ENCODE measurements at places on chromosomes 2 and 18.
A peak's percentile ranks its signal among the peaks of the same experiment; 100 is the strongest.

GRCh38 chr2:8229546-8229986 lies 452.3 kb upstream of the ID2 start:
- DNase-seq: peak; percentile 71

DNA sequence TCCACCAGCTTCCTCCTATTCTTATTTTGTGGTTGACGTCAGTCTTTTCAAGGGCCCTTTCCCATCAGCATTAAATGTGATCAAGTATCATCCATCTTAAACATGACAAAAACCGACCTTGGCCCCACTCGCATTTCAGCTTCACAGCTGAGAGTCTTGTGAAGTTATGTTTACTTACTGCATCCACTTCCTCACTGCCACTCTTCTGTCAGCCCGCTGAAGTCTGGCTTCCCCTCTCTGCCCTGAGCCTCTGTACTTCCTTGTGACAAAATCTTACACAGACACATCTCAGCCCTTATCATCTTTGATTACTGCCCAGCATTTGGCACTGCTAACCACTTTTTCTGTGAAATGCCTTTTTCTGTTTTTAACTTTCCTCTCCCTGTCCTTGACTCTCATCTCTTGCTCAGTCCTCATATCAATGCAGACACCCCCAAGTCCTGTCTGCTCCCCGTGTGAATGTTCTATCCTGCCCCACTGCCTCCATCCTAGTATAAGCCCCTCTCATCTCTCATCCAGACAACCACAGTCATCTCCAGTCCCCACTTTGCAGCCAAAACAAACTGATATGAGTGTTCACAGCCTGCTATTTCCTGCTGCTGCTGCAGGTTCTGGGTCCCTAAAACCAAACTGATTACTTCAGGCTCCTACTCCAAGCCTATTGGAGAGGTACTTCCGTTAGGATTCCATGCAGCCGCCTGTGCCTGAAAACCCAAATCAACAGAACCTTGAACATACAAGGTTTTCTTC lies 31.4 kb downstream of the FOSL2 start:
- no peak for DNase-seq

- DNase-seq: no peak
Measured at GRCh38 chr18:47507651-47508050, 256.2 kb upstream of the SKOR2 start.

DNA sequence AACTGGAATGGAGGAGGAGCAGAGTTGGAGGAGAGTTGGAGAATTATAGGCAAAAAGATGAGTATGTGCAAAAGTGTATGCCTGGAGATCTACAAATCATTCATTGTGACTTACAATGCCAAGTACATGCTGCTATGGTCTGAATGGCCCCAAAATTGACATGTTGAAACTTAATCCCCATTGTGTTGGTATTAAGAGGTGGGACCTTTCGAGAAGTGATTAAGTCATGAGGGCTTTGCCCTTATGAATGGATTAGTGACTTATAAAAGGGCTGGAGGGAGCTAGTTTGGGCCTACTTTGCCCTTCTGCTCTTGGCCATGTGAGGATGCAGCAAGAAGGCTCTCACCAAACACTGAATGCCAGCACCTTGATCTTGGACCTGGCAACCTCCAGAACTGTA lies 6.3 kb upstream of the RBMS1 start:
- no peak for DNase-seq

DNA sequence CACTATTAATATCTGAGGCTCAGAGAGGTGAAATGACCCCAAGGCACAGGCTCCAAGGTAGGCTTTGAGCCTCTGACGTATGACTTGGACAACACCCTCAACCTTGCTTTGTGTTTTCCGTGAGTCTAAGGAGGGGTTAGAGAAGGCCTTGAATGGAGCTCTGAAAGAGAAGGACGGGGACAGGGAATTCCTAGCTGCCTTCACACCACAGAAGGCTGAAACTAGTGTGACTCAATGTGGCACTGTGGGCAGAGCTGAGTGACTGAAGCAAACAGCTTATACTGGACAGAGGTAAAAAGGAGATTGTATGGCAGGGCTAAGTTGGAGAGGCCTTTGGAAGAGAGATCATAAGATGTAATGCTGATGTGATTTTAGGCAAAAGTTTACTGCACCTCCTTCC lies 3.5 kb upstream of the NCK2 start:
- DNase-seq: no peak

DNA sequence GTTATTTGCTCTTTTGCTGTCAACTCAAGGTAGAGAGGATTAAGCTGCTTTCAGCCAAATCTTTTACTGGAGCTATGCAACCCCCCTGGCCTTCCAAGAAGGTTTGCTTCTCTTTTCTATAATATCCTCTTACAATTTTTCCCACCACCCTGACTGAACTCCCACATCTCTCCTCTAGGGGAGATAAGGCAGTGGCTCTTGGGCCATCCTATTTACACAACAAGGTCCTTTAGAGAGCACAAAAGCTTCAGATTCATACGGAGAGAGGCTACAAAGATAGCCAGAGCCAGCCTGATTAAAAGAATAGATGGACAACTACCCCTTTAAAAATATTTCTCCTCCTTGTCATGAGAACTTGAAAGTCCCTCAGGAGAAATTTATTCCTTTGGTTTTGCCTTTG lies 95.7 kb downstream of the TPGS2 start:
- DNase-seq: no peak

All from A172 (cell line).